ENCODE measurements at places on chromosomes 3 and 15.

DNA sequence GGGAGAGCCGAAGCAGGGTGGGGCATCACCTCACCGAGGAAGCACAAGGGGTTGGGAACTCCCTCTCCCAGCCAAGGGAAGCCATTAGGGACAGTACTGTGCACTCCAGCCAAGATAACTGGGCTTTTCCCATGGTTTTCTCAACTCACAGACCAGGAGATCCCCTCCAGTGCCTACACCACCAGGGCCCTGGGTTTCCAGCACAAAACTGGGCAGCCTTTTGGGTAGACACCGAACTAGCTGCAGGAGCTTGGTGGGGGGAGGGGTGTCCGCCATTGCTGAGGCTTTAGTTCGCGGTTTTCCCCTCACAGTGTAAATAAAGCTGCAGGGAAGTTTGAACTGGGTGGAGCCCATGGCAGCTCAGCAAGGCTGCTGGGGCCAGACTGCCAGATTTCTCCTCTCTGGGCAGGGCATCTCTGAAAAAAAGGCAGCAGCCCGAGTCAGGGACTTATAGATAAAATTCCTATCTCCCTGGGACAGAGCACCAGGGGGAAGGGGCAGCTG is 129.6 kb upstream of the LMCD1 start:
- DNase-seq, result no peak

GRCh38 chr3:136903899-136904298 is 41.9 kb downstream of the NCK1 start:
- no peak for DNase-seq

- no peak for DNase-seq
Observed at GRCh38 chr3:114639171-114639570, 345.3 kb downstream of the TIGIT start.

GRCh38 chr15:28989239-28989830 is 103.6 kb downstream of the APBA2 start:
- DNase-seq, result no peak

GRCh38 chr3:61608711-61609110 is 47.3 kb downstream of the PTPRG start:
- DNase-seq, result no peak
